ENCODE measurements at places on chromosomes 5 and 9.

DNA sequence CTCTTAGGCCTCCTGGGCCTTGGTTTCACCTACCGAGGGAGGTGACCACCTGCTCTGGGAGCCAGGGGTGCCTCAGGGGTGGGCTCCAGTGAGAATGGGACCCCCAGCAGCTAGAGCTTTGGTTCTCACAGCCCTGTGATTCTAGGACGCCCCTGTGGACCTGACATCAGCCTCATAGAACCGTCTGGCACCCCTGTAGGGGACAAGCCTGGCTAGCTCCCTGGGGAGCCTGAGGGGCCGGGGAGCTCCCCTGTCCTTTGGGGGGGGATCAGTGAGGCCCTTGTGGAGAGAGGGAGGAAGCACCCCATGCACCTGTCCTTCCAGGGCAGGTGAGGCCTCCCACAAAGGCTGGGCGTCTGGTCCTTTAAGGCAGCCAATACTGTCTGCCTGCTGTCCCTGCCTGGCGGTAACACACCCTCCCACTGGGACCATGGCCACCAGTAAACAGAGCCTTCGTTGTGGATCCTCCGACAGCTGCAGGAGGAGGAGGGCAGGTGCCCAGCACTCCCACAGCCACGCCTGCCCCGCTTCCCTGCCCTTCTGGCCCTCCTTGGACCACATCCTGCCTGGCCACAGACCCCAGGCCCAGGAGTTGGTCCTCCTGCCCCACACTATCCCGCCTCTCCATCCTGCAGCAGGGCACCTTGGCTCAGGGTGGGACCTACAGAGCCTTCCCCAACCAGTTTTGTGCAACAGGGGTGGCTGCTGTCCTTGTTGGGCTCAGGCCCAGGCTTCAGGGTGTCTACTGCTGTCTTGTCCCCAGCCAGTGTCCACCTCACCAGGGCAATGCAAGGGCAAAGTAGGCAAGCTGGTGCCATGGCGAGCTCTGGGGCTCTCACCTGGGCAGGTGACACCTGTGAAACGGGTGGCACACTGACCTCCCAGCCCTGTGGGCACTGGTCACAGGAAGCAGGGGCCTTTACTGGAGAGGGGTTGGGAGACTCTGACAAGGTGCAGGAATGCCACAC is 3.0 kb upstream of the TUBB4B start:
- no peak for DNase-seq

DNA sequence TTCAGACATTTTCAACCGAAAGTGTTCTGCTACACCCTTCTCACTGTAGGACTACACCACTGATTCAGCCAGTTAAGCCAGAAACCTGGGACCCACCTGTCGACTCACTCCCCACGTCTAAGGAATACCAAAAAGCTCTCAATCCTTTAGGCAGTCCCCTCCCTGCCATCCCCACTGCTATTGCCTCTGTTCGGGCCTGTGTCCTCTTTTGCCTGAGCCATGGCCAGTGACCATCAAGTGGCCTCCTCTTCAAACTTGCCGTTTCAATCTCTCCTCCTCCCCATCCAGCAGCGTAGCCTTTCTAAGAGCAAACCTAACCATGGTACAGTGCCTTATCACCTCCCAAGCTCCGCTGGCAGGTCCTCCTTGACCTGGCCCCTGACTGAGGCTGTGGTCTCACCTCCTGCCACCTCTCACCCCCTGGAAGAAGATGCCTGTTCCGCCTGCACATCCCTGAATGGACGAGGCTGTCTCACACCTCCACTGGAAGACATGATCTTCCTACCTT is 64.1 kb downstream of the GALNT12 start:
- no peak for DNase-seq

DNA sequence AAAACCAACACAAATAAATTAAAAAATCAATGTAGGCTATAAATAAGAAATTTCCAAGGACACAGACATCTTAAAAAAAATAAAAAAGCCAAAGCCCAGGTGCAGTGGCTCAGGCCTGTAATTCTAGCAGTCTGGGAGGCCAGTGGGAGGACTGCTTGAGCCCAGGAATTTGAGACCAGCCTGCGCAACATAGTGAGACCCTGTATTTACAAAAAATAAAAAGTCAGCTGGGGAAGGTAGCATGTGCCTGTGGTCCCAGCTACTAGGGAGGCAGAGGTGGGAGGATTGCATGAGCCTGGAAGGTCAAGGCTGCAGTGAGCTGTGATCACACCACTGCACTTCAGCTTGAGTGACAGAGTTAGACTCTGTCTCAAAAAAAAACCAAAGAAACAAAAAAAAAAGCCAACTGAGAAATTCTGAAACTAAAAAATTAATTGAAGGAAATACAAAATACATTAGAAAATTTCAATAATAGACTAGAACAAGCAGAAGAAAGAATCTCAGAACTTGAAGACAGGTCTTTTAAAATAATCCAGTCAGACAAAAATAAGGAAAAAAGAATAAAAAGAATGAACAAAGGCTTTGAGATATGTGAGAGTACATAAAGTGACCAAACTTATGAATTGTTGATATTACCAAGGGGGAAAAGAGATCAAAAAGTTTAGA is 149.5 kb upstream of the PANK3 start:
- no peak for DNase-seq

GRCh38 chr5:138444078-138444773 is 5.4 kb downstream of the REEP2 start:
- no peak for DNase-seq

- DNase-seq, result no peak
Observed at GRCh38 chr9:115625251-115625650, 507.3 kb upstream of the TNC start.

DNA sequence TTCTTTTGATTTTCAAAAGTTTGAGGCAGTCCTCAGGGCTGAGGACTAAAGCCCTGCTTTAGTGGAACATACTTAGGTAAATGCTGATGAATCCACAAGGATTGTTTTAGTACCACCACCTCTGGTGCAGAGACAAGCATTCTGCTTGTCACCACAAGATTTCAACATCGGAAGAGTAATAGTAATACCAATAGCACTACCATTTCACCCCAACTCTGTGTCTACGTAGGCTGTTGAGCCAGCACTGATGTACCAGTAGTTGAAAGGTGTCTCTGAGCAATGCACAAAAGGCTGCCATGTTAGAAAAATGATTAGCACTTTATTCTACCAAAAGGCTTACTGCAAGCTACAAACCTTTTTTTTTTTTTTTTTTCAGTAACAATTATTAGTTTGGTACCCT is 213.2 kb upstream of the SLC24A2 start:
- no peak for DNase-seq

- no peak for DNase-seq
Observed at GRCh38 chr5:157189223-157189622, 8.6 kb downstream of the ITK start.

DNA sequence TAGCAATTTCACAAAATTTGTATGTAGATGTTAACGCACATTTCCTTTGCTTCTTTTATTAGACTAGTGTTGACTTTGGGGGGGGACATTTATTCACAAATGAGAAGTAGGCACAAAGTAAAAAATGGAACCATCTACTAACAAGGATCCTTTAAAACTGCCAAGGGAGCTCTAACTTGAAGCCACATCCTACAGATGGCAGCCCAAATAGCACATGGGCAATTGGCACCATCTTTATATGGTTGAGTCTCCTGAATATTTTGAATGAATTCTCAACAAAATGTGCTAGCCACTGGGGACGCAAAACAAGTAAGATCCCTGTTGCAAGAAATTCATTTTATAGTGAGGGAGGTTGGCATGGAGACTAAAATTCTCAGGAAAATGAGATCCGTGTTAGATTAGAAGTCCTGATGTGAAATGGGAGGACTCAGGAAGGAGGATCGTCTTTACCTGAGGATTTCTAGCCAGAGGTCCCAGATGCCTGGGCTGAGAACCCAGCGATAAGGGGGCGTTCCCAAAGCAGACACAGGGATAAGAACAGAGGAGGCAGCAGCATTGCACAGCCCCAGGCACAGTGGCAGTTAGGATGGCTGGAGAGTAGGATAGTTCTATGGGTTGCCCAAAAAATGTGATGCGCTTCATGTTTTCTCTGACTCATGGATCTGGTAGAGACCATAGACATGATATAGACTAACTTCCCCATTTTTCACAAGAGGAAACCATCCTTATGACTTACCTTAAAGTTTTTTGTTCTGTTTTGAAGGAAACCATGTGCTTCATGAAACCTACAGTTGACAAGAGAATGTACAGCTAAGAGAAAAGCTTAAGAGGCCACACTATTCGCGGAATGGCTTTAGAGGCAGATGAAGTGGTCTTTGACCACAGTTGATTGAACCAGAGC is 37.4 kb downstream of the C9orf152 start:
- peak; percentile 48 for DNase-seq

DNA sequence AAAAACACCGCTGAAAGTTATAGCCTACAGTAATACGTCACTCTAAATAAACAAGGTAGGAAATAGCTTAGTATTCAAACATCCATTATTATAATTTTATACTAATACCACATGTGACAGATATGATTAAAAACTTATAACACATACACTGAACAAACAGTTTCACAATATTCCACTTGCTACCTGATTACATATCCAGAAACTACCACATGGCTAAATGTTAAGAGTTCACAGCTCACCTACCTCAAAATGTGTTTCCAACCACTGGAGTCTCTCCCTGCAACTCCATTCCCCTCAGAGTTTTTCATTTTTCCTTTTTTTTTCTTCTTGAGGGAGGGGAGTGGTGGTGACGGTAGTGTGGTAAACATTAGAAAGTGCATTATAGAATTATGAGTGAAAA is 12.1 kb downstream of the RICTOR start:
- no peak for DNase-seq

DNA sequence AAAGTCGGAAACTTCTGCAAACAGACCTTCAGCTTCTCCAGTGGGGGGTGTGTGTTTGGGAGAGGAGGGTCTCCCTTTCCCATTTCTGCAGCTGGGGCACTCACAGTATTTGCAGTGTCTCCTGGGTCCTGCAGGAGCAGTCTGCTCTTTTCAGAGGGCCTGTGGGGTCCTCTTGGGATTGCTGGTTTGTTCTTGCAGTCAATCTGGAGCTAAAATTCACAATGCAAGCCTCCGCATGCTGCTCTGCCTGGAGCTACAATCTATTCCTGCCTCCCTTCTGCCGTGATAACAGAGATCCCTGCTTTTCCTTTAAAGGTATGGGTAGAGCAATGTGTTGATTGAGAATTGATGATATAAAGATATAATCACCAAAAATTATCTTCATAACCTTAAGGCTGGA is 43.2 kb downstream of the ZNF462 start:
- DNase-seq, result no peak

GRCh38 chr5:172106511-172107356 is 81.3 kb downstream of the STK10 start:
- no peak for DNase-seq

DNA sequence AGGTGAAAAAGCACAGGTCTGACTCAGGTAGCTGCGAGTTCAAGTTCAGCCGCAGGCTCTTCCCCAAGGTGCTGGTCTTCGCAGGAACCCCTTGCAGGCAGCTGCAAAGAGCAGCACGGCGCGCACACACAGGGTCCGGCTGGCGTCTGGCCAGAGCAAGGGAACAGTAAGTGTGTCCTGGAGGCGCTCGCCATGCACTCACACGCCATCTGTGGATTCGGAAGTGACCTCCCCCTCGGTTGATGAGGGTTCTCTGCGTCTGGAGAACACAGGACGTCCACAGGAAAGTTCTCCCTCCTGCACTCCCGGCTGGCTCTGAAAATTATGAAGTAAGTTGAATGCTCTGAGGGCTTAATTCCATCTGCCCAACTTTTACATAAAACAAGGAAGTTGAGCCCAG is 14.0 kb upstream of the EGFL7 start:
- no peak for DNase-seq

- DNase-seq, result no peak
Observed at GRCh38 chr5:169248996-169249395, 51.9 kb downstream of the SLIT3 start.

GRCh38 chr5:112142769-112143270 is 276.3 kb downstream of the EPB41L4A start:
- peak; percentile 8 for DNase-seq

- no peak for DNase-seq
Observed at GRCh38 chr9:127961155-127961490, 19.7 kb downstream of the EEIG1 start.

GRCh38 chr9:30925126-30925525 is 1459.3 kb upstream of the ACO1 start:
- DNase-seq, result no peak

DNA sequence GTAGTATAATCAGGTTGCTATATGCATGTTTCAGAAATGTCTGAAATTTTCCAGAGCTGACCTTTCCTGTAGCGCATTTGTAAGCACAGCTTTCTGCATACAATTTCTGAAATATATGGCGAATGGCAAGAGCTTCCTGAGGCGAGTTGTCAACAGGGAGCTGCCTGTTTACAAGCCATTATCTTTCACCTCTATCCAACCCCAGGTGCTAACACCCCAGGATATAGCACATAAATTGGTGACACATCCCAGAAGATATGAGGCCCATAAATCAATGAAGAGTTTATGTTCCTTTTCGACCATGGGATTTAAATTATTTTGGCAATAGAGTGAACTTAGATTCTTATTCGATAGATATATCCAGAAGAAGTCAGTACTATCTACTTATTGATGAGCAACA is 379.8 kb downstream of the KDM4C start:
- no peak for DNase-seq

GRCh38 chr5:59842999-59843398 is 50.5 kb downstream of the PDE4D start:
- DNase-seq, result no peak

DNA sequence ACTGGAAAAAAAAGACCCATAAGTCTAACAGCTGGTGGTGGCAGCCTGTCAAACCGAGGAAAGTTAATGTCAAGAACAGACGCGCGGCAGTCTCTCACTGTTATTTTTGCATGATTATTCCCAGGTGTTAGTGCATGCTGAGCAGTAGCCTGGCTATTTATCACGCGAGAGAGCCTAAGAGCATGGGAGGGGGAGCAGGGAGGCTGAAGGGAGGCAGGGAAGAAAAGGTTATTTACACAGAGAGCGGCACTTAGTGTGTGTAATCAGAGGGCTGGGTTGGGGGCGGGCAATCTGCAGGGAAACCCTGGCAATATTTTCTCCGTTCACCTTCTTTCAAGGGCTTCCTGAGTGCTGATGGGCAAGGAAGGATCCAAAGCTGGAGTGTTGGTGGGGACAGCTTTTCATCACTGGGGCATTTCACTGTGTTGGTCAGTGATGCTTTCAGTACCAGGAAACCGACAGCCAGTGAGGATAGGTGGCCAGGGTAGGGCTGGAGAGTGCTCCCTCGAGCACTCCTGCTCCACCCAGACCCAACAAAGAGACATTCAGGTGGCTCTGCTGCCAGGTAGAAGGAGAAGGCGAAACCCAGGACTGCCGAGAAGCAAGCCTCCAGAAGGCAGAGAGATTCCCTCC is 39.6 kb downstream of the ZNF608 start:
- no peak for DNase-seq
